SK-N-SH (cell line): ENCODE measurements at places on chromosomes 7 and 10. TPM values are rescaled to one million over a fixed set of nuclear protein-coding genes. Genes with fewer than 3 reads are reported as not detected.

The NFKB2 gene
- 20.6 and 26.6 TPM in 2 replicates for polyA plus RNA-seq

The RHBDD2 gene
- 68.8 and 77.6 TPM in 2 replicates for polyA plus RNA-seq

The CLRN3 gene
- 0.08 and 0.25 TPM in 2 replicates for polyA plus RNA-seq

The NCF1 gene
- polyA plus RNA-seq: 0.05 TPM in 1 of 2 replicates, not detected in the other

The FBXO24 gene
- 0.71 and 0.94 TPM in 2 replicates for polyA plus RNA-seq

The GSTK1 gene
- polyA plus RNA-seq: 299 and 354 TPM in 2 replicates

The CYREN gene
- polyA plus RNA-seq: 53.4 and 60.6 TPM in 2 replicates

The ECHDC3 gene
- 10.5 and 13.5 TPM in 2 replicates for polyA plus RNA-seq

The SPDYE11 gene
- not detected in 2 replicates for polyA plus RNA-seq

The KMT2E gene
- 6.4 and 6.9 TPM in 2 replicates for polyA plus RNA-seq

The LAMB4 gene
- 0.24 and 0.36 TPM in 2 replicates for polyA plus RNA-seq

The EVX1 gene
- not detected in 2 replicates for polyA plus RNA-seq

The NUDCD3 gene
- 66.0 and 83.1 TPM in 2 replicates for polyA plus RNA-seq

The GFRA1 gene
- polyA plus RNA-seq: 1.6 and 2.6 TPM in 2 replicates

The LIPK gene
- not detected in 2 replicates for polyA plus RNA-seq

The KCNH2 gene
- polyA plus RNA-seq: 2.2 and 6.4 TPM in 2 replicates
